ENCODE measurements at places on chromosomes 1 and 21.

GRCh38 chr1:54791880-54792522, 9.1 kb downstream of the TTC22 start:
- DNase-seq: peak; percentile 27

- no peak for DNase-seq
Observed at GRCh38 chr1:239321877-239322276, 64.5 kb upstream of the CHRM3 start.

GRCh38 chr1:153860285-153860684, 62.5 kb downstream of the GATAD2B start:
- DNase-seq: no peak

- DNase-seq: peak; percentile 29
Observed at GRCh38 chr1:235910357-235911299, 43.9 kb upstream of the LYST start.

DNA sequence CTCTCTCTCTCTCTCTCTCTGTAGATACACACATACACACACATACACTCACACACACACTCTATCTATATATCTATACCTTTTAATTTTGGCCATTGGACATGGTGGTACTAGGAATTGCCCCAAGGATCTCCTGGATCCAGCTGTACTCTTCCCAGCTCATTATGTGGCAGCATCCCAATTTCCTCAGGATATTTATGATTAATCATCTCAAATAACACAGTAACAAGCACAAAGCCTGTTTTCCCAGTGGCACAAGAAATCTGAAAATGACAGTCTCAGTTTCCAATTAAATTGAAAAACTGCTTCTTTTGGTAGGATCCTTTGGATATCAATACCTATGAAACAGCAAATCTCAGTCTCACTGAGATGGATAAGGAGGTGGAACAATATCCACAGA, 27.6 kb downstream of the S100A10 start:
- no peak for DNase-seq

GRCh38 chr1:151367658-151368392, 4.7 kb downstream of the SELENBP1 start:
- no peak for DNase-seq
